Thymus (tissue), 14 donors: ENCODE measurements at places on chromosomes 1 and 21. TPM values are rescaled to one million over a fixed set of nuclear protein-coding genes. Genes with fewer than 3 reads are reported as not detected.

PROK1 gene
- 0.19 TPM for total RNA-seq

HSD3B2 gene
- total RNA-seq = 0.42 TPM

RIPPLY3 gene
- total RNA-seq = 0.05 TPM

CLCA2 gene
- total RNA-seq = 0.42 TPM

RYR2 gene
- 0.38 TPM for total RNA-seq

AMPD2 gene
- 24.8 TPM for total RNA-seq

CDKN2C gene
- 34.3 TPM for total RNA-seq

FAM72C gene
- total RNA-seq = 3.8 TPM

AKT3 gene
- total RNA-seq = 45.3 TPM

PALMD gene
- 7.4 TPM for total RNA-seq
